ENCODE measurements at places on chromosomes 12 and 14.
A peak's percentile ranks its signal among the peaks of the same experiment; 100 is the strongest.

DNA sequence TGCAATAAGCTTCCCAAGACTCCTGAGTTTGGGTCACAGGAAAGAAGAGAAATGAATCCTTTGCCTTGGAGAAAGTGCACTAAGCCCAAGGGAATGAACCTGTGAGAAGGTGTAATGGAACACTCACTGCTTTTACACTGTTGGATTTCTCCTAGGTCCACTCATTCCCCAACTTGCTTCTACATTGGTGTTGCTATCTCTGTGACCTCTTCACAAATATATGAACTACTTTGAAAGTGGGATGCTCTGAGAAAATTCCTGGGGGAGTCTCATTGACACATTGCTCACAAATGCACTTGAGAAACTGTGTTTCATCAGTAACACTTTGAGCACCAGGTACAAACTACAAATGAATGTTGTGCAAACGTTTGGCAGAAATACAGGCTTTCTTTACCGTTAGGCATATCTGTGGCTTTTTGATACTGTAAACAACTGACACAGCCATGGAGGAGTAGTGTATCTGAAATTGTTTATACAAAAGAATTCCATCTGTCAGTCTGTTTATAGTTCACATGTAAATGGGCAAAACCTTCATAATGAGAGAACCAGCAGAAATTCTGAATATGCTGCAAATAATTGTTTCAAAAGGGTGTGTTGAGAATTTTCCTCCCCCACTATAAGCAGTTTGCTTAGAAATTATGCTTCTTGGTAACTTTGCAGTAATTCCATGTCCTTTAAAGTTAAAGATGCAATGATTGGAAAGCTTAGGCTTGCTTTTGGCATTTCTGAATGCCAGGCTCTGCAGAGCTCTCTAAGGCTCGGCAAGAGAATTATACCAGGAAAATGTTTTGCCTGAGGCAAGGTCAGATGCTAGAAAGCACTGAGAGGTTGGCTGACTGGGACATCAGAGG, 348.5 kb upstream of the DDHD1 start:
- no peak for DNase-seq

DNA sequence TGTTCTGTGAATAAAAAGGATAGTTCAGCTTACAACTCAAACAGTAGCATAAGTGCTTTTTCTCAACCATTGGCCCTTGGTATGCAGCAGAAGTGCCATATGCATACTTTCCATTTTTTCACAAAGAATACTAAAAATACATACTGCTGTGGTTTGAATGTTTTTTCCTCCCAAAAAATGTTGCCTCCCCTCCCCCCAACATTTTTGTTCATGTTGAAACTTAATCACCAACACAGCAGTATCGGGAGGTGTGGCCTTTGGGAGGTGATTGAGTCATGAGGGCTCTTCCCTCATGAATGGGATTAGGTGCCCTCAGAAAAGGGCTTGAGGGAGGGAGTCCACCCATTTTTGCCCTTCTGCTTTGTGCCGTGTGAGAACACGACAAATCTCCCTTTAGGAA, 198.6 kb downstream of the ESR2 start:
- DNase-seq: no peak

- no peak for DNase-seq
These were observed 103.5 kb upstream of the FRMD6 start for GRCh38 chr14:51548187-51548586.

DNA sequence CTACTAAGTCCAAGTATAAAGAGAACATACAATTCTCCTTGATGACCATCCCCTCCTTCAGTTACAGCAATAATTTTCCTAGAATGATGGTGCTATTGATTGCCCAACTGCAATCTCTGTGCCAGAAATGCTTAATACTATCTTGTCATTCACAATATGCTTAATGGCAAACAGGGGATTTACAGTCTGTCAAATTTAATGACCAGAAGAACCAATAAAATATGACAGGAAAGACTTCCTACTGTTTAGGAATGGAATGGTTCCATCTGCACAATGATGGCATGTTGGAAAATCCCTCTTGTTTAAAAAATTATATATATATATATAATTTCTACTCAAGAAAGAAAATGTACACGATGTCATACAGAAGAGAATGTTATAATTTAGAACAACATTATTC, 623.2 kb downstream of the CCER1 start:
- no peak for DNase-seq

GRCh38 chr12:45696049-45696448, 33.5 kb upstream of the ARID2 start:
- DNase-seq: no peak

- DNase-seq: no peak
These were observed 130.8 kb upstream of the PTPRQ start for GRCh38 chr12:80313209-80313608.

- no peak for DNase-seq
These were observed 17.3 kb downstream of the SNRNP35 start for GRCh38 chr12:123475246-123475703.

DNA sequence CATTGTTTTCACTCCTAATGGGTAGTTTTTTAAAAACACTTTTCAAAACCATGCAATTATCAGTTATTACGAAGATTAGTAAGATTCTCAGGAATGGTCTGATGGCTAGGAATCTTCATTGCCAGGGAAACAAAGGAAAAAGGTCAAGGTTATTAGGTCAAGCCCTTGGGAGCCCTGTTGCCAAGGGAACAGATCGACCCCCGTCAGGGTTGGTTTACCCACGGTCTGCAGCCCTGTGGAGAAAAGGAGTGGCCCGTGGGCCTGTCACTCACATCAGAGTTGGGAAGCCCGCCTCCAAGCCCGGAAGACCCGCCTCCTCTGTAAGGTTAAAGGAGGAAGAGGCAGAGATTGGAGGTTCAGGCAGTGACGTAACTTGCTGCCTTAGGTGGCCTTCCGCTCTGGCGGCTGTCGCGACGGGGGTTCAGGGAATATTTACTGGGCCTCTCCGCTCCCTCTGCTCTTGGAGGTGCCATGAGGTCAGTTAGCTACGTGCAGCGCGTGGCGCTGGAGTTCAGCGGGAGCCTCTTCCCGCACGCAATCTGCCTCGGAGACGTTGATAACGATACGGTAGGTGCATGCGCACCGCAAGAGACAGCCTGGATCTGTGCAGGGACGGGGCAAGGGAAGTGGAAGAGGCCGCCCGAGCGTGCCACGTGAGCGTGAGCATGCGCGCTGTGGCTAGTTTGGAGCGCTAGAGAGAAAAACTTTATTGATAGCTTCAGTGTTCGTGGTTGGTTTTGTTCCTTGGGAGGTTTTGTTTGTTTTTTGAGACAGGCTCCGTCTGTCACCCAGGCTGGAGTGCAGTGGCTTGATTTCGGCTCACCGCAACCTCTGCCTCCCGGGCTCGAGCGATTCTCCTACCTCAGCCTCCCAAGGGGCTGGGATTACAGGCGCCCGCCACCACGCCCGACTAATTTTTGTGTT, at the start of gene ITFG2:
Gene ITFG2 (plus strand): TSS at position 379 of the 924 bp plus-strand sequence. CDS start 93 bp downstream, at position 472.
- peak; percentile 90 for DNase-seq

GRCh38 chr14:31241450-31242114, 34.0 kb upstream of the HECTD1 start:
- no peak for DNase-seq
